A549 treated with AZD2906 at 1 μM for 4 hours (cell line): ENCODE measurements at places on chromosomes 6 and 20. TPM values are rescaled to one million over a fixed set of nuclear protein-coding genes. Genes with fewer than 3 reads are reported as not detected.

The IL17F gene
- total RNA-seq, result not detected in 5 replicates

The BMP6 gene
- total RNA-seq, result 14.2 to 19.0 TPM (median 18.0 TPM) in 5 replicates

The MYL9 gene
- total RNA-seq, result 15.5 to 27.1 TPM (median 20.2 TPM) in 5 replicates

The LY6G6C gene
- total RNA-seq, result 0.08 to 0.14 TPM (median 0.09 TPM) in 3 of 5 replicates, not detected in the others

The PRPH2 gene
- total RNA-seq, result not detected in 5 replicates

The TUBB2B gene
- total RNA-seq, result 14.7 to 16.0 TPM (median 15.4 TPM) in 5 replicates

The EXOC2 gene
- 9.8 to 11.5 TPM (median 10.9 TPM) in 5 replicates for total RNA-seq

The MUC22 gene
- 0.01 to 0.03 TPM (median 0.02 TPM) in 5 replicates for total RNA-seq

The TREM1 gene
- total RNA-seq, result 0.09 to 0.33 TPM (median 0.16 TPM) in 5 replicates

The ABHD16B gene
- not detected in 5 replicates for total RNA-seq

The NKX2-2 gene
- not detected in 5 replicates for total RNA-seq

The NKAIN4 gene
- total RNA-seq, result 3.9 to 6.9 TPM (median 4.7 TPM) in 5 replicates

The NQO2 gene
- total RNA-seq, result 55.1 to 74.2 TPM (median 69.4 TPM) in 5 replicates

The RREB1 gene
- 10.0 to 12.7 TPM (median 11.0 TPM) in 5 replicates for total RNA-seq

The MUCL3 gene
- 0.09 to 0.17 TPM (median 0.10 TPM) in 5 replicates for total RNA-seq

The SAPCD1 gene
- 1.6 to 4.2 TPM (median 3.1 TPM) in 5 replicates for total RNA-seq

The PNLDC1 gene
- 0.05 to 0.13 TPM (median 0.05 TPM) in 3 of 5 replicates, not detected in the others for total RNA-seq

The GMDS gene
- total RNA-seq, result 8.4 to 9.6 TPM (median 9.3 TPM) in 5 replicates

The SULF2 gene
- total RNA-seq, result 21.7 to 24.8 TPM (median 22.7 TPM) in 5 replicates

The RNF39 gene
- 0.03 to 0.06 TPM (median 0.05 TPM) in 4 of 5 replicates, not detected in the other for total RNA-seq

The CFAP61 gene
- total RNA-seq, result 0.26 to 0.47 TPM (median 0.44 TPM) in 5 replicates

The PAK5 gene
- not detected in 5 replicates for total RNA-seq

The ESR1 gene
- total RNA-seq, result not detected in 5 replicates

The SOX18 gene
- 1.6 to 2.9 TPM (median 2.6 TPM) in 5 replicates for total RNA-seq

The ARFGEF2 gene
- total RNA-seq, result 12.0 to 15.9 TPM (median 13.7 TPM) in 5 replicates

The ERVFRD-1 gene
- not detected in 5 replicates for total RNA-seq

The COL12A1 gene
- total RNA-seq, result 3.9 to 6.2 TPM (median 4.8 TPM) in 5 replicates

The TMEM151B gene
- 0.08 to 0.18 TPM (median 0.13 TPM) in 5 replicates for total RNA-seq

The OPRL1 gene
- total RNA-seq, result 1.3 to 2.3 TPM (median 1.7 TPM) in 5 replicates

The MCCD1 gene
- not detected in 5 replicates for total RNA-seq

The POU5F1 gene
- total RNA-seq, result 10.9 to 14.9 TPM (median 11.3 TPM) in 5 replicates

The TREML2 gene
- not detected in 5 replicates for total RNA-seq

The ZNF334 gene
- total RNA-seq, result not detected in 5 replicates

The PSMB9 gene
- total RNA-seq, result 14.0 to 25.5 TPM (median 19.0 TPM) in 5 replicates

The PROKR2 gene
- total RNA-seq, result not detected in 5 replicates

The ULBP1 gene
- total RNA-seq, result 0.75 to 1.00 TPM (median 0.93 TPM) in 5 replicates

The PPP1R11 gene
- 38.3 to 40.0 TPM (median 39.7 TPM) in 5 replicates for total RNA-seq

The LZTS3 gene
- total RNA-seq, result 4.4 to 5.9 TPM (median 5.6 TPM) in 5 replicates

The ARFGAP1 gene
- total RNA-seq, result 45.2 to 68.0 TPM (median 57.2 TPM) in 5 replicates

The EDN1 gene
- 37.5 to 43.6 TPM (median 39.0 TPM) in 5 replicates for total RNA-seq

The ENPP5 gene
- total RNA-seq, result 0.04 TPM in 1 of 5 replicates, not detected in the others

The C20orf96 gene
- 10.4 to 11.1 TPM (median 10.9 TPM) in 5 replicates for total RNA-seq

The NR2E1 gene
- total RNA-seq, result 0.05 TPM in 2 of 5 replicates, not detected in the others

The RAET1G gene
- 6.4 to 11.6 TPM (median 8.5 TPM) in 5 replicates for total RNA-seq

The NPEPL1 gene
- total RNA-seq, result 29.8 to 35.9 TPM (median 34.4 TPM) in 5 replicates

The LAMP5 gene
- 0.07 to 0.08 TPM in 2 of 5 replicates, not detected in the others for total RNA-seq
